ENCODE measurements at places on chromosomes 1 and 21. TPM values are rescaled to one million over a fixed set of nuclear protein-coding genes. Genes with fewer than 3 reads are reported as not detected.

- no peak for DNase-seq
Measured at GRCh38 chr1:2864203-2864905, 62.9 kb upstream of the TTC34 start.

DMBX1 gene
- total RNA-seq, result not detected

GNG4 gene
- total RNA-seq, result 0.22 TPM

- DNase-seq, result no peak
Measured at GRCh38 chr1:82483146-82483545, 682.4 kb downstream of the ADGRL2 start.

RPE65 gene
- not detected for total RNA-seq

DNA sequence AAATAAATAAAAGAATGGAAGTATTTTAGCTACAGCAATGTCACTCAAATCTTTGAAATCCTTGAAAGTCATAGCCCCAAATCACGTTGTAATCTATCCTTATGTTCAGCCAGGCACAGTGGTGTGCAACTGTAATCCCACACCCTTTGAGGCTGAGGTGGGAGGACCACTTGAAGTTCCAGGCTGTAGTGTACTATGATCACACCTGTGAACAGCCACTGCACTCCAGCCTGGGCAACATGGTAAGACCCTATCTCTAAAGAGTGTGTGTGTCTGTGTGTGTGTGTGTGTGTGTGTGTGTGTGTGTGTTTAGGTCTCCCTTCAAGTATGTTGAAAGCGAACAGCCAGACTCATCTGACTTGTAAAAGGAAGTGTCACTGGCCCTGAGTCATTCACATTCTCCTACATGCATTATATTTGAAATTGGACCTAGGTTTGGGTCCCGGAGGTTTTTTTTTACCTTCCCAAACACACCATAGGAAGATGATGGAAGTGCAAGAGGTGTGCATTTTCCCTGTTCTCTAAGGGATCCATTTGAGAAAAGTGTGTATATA, 50.1 kb downstream of the ZNF281 start:
- DNase-seq, result no peak

PDE9A gene
- total RNA-seq, result 14.8 TPM

GRCh38 chr1:22142315-22143064, 407 bp downstream of the WNT4 start:
- DNase-seq, result no peak

LCA5L gene
- total RNA-seq, result not detected

GRCh38 chr1:226569879-226570547, 21.4 kb downstream of the STUM start:
- no peak for DNase-seq

S100A7 gene
- not detected for total RNA-seq

GRCh38 chr21:39006571-39007311, 176.5 kb downstream of the PSMG1 start:
- DNase-seq, result no peak

- DNase-seq, result no peak
Measured at GRCh38 chr1:186022184-186022583, 288.0 kb downstream of the HMCN1 start.

DNA sequence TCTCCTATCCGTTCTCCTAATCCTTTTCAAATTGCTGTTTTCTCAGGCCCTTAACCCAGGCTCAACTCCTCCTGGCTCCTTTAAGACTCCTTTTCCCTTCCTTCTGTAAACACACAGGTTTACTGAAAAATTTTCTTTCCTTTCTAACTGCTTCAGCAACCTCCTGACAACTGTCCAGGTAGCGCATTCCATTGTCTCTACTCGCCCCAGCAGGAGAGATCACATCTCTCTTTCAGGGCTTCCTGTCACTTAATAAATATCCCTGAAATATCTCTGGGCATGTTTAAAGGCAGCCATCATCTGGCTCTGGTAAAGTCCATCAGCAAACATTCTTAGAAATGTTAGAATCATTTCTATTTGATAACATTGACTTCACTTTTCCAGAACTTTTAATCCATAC, 211.2 kb upstream of the PTBP2 start:
- no peak for DNase-seq

DNA sequence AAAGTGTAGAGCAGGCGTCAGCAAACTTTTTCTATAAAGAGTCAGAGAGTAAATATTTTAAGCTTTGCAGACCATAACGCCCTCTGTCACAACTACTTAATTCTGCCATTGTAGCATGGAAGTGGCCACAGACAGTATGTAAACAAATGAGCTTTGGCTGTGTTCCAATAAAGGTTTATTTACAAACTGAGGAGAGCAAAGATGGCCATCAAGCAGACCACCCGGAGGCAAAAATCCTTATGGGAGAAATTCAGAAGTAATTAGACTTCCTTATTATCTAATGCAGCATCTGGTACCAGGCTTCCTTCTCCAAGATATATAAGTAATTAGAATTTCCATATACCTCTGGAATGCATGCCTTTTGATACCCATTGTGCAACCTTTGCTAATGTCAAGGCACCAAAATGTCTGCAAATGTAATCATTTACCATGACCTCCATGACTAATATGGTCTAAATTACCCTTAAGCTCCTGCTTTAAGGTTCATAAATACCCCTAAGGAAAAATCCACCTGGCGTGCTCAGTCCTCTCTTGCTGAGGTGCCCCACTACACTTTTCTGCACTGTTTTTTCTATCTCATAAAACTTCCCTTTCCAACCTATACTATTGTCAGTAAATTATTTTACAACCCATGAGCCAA, 377.8 kb downstream of the MATN1 start:
- DNase-seq, result no peak

DR1 gene
- total RNA-seq, result 70.0 TPM

DNA sequence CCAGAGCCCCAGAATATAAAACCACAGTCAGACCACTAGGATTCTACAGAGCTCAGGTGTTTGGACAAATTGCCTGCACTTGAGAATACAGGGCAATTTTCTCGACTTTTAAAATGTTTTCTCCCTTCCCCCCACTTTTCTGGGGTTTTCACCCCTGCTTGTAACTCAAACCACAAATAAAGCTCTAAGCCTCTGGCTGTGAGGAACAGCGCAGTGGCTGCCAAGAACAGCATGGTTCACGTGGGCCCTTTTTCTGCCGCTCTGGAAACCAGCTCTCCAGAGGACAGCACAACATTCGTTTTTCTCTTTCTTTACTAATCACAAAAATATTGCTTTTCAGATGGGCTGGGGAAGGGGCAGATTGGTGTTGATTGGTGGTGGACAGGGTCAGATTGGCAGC, 102.2 kb upstream of the JUN start:
- DNase-seq, result peak; percentile 17

DHRS3 gene
- total RNA-seq, result 56.4 TPM

DNA sequence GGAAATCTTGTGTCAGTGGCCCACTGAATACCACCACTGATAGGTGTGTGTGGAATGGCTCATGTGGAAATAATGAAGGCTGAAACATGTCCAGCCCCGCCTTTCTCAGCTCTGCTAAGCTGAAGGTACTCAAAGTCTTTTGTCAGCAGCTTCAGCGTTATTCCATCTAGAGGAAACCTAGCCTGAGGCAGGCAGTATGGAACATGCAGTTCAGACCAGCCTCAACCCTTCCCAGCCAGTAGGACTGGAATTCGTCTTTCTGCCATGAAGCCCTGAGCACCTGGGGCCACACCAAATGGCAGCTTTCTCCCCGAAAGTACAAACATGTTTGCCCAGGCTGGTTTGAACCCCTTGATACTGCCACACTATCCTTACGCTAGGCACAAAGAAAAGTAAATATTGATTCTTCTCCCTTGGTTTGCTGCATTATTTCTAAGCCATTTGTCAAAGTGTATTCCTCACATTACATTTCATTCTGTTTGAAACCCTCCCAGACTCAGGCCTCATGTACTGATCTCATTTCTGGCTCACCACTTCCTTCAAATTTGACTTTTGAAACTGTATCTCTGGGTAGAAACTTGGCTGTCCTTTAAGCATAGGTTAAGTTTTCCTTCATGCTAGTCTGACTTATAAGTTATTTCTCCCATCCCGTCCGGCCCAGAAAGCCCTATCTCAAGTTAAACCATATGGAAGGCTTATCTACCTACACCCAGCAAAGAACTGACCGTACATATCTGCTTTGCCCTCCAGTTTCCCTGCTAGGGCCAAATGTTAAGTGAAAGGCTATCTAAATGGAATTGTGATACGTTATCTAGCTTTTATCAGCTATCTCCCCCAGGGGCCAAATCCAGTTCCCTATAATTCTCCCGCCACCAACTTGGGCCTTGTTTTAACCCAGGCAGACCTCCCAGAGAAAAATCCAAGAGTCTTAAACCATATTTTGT, 45.7 kb upstream of the HOOK1 start:
- DNase-seq, result no peak

DNA sequence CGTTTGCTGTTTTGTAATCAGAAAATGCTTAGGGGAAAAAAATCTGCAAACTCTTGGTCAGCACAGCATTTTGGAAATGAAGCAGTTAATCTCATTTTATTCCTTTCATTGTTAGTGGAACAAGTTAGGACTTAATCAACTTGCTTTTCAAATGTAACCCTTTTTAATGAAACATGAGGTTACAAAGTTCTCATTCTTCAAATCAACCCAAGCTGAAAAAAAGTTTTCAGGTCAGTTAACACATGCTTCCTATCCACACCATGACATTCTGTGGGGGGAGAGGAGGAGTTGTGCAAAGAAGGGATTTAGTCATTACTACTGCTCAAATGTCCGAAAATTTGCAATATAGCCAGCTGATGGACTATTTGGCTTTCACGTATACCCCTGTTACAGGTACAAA, 283.2 kb upstream of the LYPLAL1 start:
- DNase-seq, result no peak

DNA sequence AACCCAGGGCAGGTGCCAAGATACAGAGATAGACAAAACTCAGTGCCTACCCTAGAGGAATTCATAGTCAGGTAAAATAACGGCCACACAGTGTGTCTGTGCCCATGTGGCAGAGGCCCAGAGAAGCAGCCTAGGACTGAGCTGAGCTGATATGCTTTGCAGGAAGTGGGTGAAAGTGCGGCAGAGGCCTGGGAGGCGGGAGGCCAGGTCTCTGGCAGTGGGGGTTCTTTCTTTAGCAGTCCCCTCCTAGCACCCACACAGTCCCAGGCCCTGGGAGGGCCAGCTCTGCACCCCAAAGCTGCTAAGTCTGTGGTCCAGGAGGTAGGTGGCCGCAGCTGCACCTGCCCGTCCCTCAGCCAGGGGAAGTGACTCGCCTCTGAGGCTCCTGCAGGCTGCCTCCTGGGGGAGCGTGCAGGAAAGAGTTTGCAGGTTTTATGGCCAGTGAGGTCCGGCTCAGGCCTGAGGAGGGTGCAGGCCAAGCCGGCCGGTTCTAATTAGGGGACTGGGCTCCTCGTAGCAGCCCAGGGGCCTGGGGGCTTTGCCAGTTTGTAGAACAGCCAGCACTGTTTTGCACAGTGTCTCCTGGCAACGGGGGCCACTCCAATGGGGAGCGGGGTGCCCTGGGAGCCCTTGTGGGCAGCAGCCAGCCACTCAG, 107.9 kb downstream of the SPSB1 start:
- no peak for DNase-seq

GRCh38 chr21:32574946-32575925, 10.1 kb downstream of the TCP10L start:
- DNase-seq, result no peak

LCE3D gene
- total RNA-seq, result not detected

Measured in T-cell (primary cell).